DMS79 treated with DMSO at 0.1 percent for 48 hours (cell line): ENCODE measurements at places on chromosomes 4 and X.

DNA sequence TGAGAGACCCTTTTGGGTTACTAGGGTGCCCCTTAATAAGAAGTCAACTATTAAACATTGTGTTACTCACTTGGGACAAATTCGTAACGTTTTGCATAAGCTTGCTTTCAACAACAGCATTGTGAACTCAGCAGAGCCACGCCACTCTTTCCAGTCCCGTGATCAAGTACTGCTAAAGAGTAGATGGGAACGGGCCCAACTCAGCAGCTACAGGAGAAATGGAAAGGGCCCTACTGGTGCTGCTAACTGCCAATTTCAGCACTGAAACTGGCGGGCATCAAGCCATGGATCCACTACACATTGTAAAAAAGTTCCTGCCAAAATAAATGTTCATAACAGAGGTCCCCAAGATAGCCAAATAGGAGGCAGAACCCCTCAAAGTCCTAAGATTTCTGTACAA lies 19.0 kb upstream of the DHX15 start:
- DNase-seq = no peak

- no peak for DNase-seq
Observed at GRCh38 chr4:7894677-7895181, 44.9 kb downstream of the AFAP1 start.

DNA sequence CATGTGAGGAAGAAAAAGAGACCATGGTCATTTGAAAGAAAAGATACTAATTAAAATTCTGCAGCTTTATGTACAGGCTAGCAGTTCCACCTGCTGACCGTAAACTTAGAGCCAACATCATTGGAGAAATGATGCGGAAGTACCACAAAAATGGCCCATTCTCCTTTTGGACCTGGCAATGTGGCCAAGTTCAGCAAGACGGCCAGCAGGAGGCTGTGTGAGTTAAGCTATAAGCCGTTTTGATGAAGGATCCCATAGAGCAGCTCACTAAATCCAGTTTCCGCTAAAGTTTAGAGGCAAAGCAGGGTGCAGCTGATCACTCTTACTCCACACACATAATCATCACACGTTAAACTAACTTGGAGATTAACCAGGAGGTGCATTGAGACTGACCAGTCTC lies 133.8 kb downstream of the LDB2 start:
- no peak for DNase-seq

DNA sequence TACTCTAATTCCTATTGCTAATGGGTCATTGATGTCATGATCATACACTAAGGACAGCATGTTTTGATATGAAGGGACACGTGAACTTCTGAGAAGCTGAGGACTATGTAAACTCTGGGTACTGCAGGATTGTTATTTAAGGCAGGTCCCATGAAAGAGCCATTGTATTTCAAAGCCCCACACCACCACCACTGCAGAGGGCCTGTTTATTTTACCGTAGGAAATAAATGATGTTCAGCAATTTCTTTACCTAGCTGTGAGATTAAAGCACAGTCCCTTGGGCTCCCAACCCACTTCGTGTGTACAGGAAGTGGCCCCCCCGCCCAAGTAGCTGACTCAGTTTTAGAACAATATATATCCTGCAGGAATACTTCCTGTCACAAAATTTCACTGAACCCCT lies 89.8 kb upstream of the ACSL4 start:
- DNase-seq = no peak

DNA sequence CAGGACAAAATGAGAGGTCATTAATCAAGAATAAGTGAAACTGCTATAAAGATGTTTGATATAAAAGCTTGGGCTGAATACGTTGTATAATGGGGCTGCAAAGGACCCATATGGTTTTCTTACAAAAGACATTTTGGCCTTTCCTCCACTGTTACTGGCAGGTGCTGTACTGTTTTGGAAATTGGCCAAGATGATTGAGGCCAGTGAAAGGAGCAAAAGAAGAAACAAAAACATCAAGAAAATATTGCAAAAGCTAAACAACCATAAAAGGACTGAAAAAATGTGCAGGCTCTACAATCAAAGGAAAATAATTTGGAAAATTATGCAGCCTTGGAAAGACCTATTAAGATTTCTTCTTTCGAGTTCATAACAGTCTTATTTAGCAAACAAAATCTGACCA lies 222.2 kb upstream of the PPP1R2C start:
- DNase-seq = no peak
